ENCODE measurements at places on chromosomes 4 and X.
A peak's percentile ranks its signal among the peaks of the same experiment; 100 is the strongest.

GRCh38 chrX:8879750-8880149 lies 78.6 kb upstream of the FAM9A start:
- DNase-seq, result no peak

DNA sequence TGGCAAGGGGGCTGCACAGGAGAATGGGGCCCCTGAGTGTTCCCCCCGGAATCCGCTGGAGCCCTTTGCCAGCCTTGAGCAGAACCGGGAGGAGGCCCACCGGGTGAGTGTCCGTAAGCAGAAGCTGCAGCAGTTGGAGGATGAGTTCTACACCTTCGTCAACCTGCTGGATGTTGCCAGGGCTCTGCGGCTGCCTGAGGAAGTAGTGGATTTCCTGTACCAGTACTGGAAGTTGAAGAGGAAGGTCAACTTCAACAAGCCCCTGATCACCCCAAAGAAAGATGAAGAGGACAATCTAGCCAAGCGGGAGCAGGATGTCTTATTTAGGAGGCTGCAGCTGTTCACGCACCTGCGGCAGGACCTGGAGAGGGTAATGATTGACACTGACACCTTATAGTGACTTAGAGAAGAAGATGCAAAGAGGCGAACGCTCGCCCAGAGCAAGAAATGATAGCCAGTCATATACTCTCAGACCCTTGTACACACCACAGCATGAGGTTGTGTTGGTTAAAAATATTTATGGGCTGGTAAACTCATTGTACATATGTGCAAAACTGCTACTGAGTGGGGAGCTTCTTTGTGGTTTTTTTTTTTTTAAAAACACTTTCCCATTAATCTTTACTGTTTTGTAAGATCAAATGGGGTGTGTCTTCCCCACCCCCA lies 52.5 kb downstream of the JADE1 start:
- no peak for DNase-seq

- DNase-seq, result no peak
Measured at GRCh38 chr4:120801137-120801758, 121.3 kb downstream of the PRDM5 start.

DNA sequence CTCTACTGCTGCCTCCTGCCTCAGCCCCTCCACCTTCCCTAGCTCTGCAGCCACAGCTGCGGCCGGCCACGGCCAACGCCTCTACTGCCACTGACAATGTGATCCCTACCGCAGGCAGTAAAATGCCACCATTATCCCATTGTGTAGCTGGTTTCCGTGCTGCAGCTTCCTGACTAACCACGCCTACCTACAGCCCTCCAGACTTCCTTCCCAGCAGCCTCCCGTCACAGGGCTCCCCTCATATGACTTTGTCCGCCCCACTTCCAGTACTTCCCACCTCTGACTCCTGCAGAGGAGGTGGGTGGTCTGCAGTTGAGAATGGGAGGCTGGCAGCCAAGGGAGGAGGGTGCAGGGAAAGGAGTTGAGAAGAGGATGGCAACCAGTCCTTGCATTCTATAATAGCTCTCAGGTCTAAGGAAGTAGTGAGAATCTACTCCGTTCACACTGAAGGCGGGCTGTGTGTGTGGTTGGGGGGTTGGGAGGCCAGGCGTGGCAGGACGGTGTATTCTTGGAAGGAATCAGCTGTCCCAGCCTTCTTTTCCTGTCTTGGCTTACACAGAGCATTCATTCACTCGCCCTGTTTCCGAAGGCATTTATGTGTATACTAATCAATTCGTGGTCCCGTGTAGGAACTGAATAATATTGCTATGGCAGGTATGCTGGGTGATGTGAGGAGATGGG lies 33.1 kb upstream of the USP51 start:
- peak; percentile 1 for DNase-seq

DNA sequence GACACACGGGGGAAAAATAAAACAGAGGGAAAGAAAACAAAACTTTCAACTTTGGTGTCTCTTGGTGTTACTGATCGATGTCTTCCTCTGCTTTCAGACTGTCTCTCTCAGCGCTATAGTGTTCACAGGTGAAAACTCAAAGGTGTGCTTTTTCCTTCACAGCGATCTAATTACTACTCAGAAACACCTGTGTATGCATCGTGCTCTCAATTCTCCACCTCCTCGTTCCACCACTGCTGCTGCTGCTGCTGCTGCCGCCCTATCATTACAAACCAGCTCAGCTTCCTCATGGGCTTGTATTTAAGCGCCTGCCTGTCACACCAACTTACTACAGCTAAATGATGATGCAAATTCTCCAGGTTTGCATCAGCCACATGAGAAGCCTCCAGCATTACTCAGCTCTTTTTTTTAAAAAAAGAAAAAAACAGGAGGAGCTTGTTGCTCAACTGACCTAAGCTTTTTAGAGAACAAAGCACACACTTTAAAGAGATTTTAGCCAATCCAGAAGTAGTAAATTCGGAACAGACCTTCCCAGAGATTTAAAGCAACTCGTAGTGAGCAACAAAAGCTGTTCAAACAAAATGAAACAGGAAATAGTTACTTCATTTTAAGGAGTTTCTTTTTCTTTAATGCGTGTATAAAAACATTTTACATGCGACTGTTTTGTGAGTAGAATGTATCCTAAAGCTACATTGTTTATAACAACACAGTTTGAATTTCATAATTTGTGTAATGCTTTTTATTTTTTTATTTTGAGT lies at the start of gene SLC7A11:
SLC7A11 (minus strand) TSS at position 274 of the 758 bp plus-strand sequence. CDS start 280 bp downstream, outside the sequence.
- DNase-seq, result peak; percentile 60

GRCh38 chr4:8779490-8779932 lies 92.1 kb downstream of the HMX1 start:
- no peak for DNase-seq

DNA sequence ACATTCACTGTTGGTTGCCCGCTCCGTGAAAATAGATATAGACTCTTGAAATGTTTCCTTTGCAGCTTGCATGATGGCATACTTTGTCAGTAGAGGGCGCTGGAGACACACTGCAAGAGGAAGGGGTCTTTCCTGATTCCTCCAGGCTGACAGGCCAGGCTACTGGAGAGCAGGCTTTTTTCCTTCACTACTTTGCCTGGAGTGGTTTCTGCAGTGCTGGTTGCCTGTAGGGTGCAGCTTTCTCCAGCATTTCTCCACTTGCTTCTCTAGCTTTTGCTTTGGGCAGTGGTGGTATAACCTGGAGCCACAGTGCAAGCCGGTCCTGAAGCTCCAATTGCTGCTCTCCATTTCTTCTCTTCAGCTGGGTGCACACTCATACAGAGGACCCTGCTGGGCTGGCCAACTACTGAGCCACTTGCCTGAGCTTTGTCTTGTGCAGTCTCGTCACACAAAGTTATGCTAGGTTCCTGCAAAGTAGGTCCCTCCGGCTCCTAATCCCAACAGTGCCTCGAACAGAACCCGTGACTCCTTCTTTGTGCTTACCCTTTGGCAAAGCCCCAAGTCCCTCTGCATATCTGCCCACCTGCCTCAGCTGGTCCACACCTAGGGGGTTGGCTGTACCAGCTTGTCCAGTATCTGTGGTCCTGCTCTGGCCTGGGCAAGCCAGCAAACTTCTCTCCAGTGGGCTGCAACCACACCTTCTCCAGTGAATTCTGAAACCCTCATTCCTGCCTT lies 46.3 kb downstream of the RASSF6 start:
- peak; percentile 61 for DNase-seq

- no peak for DNase-seq
Measured at GRCh38 chr4:101282076-101282844, 65.1 kb downstream of the PPP3CA start.

- DNase-seq, result no peak
Measured at GRCh38 chr4:147355032-147355656, 125.8 kb upstream of the EDNRA start.

DNA sequence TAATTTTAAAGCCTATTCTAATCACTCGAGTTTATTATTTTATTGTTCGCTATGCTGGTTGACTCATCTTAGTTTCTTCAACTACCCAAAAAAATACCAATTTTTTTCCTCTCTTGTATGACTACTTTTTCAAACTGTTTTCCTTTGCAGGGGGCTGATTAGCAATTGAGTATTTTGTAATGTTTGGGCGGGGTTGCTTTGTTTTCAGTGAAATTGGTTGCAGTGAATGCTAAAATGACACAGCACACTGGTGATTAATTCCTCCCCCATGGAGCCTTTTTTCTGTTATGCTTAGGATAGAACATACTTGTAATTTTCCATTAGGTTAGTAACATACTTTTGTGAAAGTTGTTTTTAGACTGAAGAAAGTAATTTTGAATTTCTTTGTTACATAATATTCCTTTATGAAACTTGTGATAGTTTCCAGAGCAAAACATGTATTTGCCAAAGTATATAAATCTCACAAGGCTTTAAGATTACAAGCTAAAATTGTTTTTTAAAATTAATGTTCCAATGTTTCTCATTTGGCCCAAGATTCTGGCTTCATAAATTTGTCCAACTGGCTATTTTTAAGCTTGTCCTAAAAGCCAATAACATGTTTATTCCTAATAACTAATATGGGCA lies 120.4 kb downstream of the CHIC1 start:
- no peak for DNase-seq

DNA sequence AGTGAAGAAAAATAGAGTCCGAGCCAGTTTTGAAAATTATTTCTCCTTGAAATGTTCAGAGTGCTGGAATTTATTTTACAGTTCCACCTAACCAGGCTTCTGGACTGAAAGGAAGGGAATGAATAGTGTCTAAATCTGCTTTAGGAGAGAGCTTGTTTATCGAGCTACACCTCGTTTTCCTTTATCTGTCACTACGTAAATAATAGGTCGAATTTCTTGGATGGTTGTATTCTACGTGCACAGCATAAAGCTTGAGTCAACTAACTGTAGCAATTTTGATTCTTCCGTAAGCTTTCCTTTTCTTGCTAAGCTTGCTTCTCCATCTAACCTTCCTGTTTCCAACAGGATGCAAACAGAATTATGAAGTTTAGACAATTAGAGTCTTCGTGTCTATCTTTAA lies 48.6 kb downstream of the ADGRL3 start:
- no peak for DNase-seq

- no peak for DNase-seq
Measured at GRCh38 chr4:137819964-137820383, 287.7 kb upstream of the PCDH18 start.

GRCh38 chr4:147299205-147299604 lies 181.7 kb upstream of the EDNRA start:
- no peak for DNase-seq

DNA sequence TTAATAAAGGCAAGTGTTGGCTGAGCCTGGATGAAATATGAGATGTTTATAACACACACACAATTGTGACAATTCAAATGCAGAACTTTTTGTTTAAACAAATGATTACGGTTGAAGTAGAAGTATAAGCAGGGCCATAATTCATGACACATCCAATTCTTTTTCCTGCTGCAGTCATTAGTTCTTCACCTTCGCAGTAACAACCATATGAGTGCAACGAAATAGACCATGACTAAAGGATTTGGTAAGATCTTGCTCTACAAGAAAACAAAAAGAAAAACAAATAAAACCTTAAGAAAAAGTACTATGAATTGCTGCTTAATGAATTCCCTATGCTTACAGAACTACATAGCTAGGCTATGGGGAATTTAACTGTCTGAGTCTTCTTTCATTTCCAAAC lies 13.9 kb upstream of the BMPR1B start:
- no peak for DNase-seq

GRCh38 chrX:19649226-19649995 lies 134.1 kb upstream of the MAP3K15 start:
- no peak for DNase-seq

GRCh38 chrX:13717700-13718472 lies 16.5 kb downstream of the TRAPPC2 start:
- DNase-seq, result no peak

GRCh38 chr4:82422616-82423015 lies 7.6 kb downstream of the HNRNPDL start:
- DNase-seq, result no peak

GRCh38 chrX:23365541-23365940 lies 30.9 kb downstream of the PTCHD1 start:
- no peak for DNase-seq

GRCh38 chr4:16573206-16573605 lies 325.2 kb downstream of the LDB2 start:
- DNase-seq, result no peak

GRCh38 chr4:9762823-9763475 lies 18.5 kb upstream of the DRD5 start:
- DNase-seq, result peak; percentile 84

DNA sequence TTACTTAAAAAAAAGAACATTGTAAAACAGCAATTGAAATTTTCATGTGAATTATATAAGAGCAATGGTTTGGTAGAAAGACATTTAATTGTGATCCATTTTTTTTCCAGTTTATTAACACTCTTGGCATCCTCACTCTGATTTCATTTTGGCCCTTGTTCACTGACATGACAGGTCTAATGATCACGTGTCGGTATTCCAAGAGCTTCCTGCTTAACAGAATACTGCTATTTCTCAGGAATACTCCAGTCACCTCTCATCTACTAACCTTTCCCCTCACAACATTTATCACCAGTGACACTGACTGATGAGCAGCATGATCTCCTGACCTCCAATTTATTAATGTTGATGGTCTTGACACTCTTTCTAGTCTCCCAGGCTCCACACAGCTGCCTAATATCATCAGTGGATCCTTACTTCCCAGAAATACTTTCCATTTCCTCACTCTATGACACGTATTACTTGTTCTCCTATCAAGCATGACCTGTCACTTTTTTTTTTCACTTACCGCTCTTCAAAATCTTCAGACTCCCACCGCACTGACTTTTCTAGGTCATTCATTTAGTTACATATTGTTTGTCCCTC lies 847.8 kb upstream of the SLIT2 start:
- DNase-seq, result no peak

- no peak for DNase-seq
Measured at GRCh38 chr4:135277068-135277979, 1075.7 kb upstream of the PABPC4L start.

DNA sequence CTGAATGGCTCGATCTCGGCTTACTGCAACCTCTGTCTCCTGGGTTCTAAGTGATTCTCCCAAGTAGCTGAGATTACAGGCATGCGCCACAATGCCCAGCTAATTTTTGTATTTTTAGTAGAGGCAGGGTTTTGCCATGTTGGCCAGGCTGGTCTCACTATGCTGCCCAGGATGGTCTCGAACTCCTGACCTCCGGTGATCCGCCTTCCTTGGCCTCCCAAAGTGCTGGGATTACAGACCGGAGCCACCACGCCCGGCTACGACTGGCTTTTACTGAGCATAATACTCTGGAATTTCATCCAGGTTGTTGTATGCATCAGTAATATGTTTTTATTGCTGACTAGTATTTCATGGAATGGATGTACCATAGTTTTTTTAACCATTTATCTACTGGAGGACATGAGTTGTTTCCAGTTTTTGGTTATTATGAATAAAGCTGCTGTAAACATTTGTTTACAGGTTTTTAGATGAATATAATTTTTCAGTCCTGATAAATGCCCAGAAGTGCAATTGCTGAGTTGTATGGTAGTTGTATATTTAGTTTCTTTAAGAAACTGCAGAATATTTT lies 31.2 kb downstream of the N4BP2 start:
- no peak for DNase-seq
